Stimulated activated CD8-positive, alpha-beta memory T cell treated with anti-CD3 and anti-CD28 coated beads, Interleukin-7, amount 100 ng/mL, for 1 hour (primary cell): ENCODE measurements at places on chromosomes 2 and 18.

DNA sequence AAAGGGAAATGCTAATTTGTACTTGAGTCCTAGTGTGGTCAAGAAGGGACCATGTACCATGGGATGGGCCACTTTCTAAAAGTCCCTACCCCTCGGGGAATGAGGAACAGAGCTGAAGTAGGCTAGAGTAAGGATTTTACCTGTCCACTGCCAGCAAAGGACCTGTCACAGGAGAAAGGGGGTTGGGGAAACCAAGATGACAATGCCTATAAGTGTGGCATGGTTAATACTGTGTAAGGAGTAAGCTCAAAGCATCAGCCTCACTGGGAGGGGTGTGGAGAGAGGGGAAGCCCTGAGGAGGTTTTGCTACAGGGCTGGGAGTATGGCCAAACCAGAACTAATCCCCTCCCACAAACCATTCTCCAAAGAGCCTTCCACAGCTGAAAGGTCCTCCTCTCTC is 15.8 kb downstream of the GKN2 start:
- DNase-seq = no peak

DNA sequence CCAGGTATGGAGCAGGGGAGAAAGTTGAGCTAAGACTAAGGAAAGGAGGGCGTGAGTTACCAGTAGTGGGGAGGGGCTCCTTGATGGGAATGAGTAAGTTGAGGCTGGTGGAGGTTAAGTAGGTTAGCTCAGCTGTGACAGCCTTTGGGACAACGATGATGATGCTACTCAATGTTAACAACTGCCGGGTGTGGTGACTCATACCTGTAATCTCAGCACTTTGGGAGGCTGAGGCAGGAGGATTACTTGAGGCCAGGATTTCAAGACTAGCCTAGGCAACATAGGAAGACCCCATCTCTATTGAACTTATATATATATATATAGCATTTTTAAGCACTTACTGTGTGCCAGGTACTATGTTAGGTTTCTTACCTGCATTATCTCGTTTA is 48.4 kb downstream of the HK2 start:
- no peak for DNase-seq

GRCh38 chr18:41940506-41941215 is 14.4 kb upstream of the PIK3C3 start:
- DNase-seq = no peak

DNA sequence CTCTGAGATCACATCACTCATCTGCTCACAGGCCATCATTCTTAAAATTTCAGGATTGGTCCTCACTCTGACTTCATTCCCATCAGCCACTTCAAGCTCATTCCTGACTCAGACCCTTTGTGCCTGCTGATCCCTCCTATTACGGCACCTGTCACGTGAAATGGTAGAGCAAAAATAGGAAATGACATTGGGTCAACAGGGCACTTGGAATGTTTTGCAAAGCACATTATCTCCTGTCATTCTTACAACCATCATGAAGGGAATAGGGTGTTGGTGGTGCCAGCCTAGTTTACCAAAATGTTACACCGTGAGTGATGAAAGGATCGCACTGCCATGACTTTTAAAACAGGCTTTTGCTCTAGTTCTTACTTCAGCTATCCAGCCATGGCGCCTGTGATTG is 61.1 kb downstream of the EIF5B start:
- no peak for DNase-seq

DNA sequence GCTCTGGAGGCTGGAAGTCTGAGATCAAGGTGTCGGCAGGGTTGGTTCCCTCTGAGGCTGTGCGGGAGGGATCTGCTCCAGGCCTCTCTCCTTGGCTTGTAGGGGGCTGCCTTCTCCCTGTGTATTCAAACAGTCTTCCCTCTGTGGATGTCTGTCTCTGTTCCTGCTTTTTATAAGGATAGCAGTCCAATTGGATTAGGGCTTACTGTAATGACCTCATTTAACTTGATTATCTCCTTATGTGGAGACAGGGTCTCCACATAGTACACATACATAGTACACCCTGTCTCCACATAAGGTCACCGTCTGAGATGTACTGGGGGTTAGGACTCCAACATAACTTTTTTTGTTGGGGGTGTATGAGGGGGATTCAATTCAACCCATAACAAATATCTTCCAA is 30.5 kb downstream of the TCF7L1 start:
- no peak for DNase-seq

DNA sequence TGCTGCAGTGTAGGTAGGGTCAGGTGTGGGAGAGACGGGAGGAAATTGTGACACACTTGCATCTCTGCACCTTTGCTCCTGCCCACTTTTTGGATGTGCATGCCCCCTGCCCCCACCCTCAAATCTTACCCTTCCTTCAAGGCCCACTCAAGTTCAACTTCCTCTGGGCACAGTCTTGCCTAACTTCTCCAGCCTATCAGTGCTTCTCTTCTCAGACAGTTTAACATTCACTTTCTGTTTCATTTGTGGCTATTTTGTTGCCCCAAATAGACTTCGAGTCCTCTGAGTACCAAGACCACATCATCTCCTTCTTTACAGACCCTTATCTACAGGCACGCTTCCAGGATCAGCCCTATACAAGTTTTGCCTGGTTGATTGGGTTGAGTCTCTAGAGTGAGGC is 2.7 kb downstream of the ST8SIA5 start:
- no peak for DNase-seq

DNA sequence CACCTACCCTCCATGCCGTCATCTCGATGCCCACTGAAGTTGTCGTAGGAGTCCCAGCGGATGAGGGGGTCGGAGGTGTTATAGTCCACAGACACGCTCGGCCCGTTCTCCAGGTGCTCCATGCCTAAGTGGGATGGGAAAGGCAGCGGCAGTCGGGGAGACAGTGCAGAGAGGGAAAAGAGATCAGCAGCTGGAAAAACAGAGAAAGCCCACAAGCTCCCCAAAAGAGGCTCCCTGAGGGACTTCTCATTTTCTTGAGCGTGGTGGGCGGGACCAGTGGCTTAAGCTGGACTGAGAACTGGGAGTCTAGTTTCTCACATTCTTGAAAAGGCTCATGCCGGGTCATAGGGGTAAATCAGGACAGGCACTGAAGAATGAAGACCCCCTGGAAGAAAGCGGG is 121.9 kb downstream of the TNS1 start:
- DNase-seq = no peak

- no peak for DNase-seq
Measured at GRCh38 chr2:50584185-50584584, 447.7 kb downstream of the NRXN1 start.

GRCh38 chr2:151508519-151508918 is 98.8 kb downstream of the RIF1 start:
- no peak for DNase-seq

GRCh38 chr18:21074336-21075323 is 37.0 kb downstream of the ROCK1 start:
- DNase-seq = no peak

DNA sequence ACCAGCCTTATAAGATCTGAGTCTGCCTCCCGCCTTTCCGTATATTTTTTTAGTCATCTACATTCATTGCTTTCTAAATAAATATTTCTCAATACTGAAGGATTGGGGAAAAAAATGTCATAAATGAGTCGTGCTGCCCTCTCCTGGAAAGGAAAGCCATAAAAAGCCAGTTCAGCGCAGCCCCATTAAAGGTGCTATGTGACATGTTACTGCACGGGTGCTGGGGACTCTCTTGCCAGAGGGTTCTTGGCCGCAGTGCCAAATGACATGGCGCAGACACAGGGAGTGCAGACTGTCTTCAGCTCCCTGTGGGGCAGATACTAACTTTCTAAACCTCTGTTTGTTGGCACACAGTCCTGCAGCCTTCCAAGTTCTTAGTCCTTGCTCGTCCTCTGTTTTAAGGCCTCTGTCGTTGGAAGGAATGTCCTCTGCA is 53.7 kb upstream of the MAP3K20 start:
- no peak for DNase-seq

DNA sequence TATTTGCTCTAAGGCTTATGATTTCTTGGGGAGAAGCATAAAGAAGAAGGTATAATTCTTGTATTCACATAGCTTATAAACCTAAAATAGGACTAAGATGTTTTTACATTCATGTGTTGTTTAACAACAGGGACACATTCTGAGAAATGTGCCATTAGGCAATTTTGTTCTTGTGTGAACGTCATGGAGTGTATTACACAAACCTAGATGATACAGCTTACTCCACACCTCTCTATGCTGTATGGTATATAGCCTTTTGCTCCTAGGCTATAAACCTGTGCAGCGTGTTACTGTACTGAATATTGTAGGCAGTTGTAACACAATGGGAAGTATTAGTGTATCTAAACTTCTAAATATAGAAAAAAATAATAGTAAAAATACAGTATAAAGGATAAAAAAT is 92.1 kb downstream of the PHLPP1 start:
- no peak for DNase-seq

- DNase-seq = no peak
Measured at GRCh38 chr2:187617905-187618304, 63.7 kb upstream of the TFPI start.

DNA sequence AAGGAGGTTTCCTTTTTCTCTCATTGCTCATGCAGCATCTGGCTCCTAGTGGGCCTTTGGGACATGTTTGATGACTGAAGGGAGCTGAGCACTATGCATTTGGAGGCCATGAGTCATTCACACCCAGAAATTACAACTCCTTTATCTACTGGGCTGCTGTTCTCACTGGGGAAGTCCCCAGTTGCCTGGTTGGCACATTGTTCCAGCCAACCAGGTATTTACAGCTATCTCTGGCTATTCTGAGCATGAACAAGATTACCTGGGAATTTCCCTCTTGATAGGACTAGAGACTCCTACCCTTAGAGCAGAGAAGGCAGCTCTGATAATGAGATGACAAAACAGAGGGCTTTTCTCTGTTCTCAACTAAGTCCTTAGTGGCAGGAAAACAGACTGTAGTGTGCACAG is 206.5 kb downstream of the SETBP1 start:
- DNase-seq = no peak

DNA sequence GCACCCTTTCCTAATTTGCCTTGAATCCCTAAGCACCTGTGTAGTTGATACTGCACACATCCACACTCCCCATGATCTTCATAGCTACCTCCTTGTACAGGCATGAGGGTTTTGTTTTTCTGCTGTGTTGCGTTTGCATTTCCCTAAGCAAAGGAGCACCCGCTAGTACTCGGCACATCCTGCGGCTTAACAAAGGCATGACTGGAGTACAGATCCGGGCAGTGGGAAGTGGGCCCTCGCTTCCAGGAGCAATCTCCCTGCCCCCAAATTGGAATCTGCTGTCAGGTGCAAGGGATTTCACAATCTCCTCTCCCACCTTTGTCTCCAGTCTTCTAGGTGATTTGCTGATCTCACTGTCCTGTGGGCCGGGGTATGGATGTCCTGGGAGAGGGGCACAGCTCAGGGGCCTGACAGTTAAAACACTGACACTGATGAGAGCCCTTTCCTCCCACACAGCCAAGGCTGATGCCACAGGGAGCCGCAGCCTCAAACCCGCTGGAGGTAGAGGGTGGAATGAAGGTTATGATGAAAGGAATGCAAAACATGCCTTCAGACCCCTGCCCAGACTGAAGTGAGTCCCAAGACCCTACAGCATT is 98.7 kb upstream of the THOC1 start:
- no peak for DNase-seq

DNA sequence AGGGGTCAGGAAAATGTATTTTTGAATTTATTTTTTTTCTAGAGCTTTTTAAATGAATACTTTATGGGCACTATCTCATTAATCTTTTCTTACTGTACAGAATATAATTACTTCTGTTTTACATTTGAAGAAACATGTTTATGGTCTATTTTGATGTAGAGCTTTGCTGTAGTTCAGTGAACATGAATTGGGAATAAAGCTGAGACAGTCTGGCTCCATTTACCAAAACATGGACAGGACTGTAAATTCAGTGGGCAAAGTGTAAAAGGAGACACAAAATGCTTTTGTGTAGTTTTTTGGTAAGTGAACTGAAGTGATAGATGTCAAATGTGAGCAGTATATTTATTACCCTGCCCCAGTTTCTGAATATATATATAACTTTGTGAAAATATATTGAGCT is 1298.8 kb upstream of the NXPH2 start:
- DNase-seq = no peak

DNA sequence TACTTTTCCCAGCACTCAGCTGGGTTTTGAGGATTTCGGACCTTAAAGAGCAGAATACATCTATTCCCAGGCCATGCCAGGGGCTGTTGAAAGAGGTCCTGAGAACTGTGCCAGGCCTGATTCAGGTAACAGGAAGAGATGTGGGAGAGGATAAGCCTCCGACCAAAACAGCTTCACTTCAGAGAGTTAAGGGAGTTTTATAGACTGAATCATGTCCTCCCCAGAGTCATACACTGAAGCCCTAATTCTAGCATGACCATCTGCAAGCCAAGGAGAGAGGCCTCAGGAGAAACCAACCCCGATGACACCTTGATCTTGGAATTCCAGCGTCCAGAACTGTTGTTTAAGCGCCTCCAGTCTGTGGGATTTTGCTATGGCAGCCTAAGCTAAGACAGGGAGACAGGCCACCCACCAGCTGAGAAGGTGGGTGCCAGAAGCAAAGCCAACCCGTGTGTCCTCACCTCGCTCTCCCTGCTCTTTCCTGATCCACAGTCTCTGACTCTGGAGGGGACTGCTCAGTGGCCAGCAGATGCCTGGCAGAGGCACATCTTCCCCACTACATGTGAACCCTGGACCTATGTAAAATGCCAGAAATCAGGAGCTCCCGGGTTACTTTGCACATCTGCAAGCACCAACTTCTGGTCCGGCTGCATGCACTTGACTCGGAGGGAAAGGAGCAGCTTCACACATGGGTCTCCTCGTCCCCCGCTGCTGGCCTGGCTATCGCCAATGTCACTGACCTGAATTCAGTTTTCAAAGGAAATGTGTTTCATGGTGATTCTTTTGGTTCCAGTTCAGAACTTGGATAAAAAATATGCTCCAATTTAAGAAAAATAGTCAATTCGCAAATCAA is 116.8 kb upstream of the EPC2 start:
- DNase-seq = no peak

DNA sequence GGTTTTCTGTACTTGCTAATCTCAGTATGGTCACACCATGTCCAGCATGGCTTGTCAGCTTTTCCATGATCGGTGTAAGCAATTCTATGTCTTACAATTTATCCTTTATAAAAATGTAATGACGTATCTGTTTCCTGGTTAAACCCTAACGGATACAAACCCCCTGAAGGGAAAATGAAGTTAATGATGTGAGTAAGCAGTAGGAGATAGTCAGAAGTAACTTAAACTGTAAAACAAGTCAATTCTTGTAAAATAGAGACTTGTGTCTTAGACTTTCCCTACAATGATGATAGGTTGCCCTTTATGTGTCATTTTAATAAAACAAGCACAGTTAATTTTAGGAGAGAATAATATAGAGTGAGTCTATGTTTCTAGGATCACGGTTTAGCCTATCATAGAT is 1365.9 kb upstream of the SLC39A10 start:
- DNase-seq = no peak

DNA sequence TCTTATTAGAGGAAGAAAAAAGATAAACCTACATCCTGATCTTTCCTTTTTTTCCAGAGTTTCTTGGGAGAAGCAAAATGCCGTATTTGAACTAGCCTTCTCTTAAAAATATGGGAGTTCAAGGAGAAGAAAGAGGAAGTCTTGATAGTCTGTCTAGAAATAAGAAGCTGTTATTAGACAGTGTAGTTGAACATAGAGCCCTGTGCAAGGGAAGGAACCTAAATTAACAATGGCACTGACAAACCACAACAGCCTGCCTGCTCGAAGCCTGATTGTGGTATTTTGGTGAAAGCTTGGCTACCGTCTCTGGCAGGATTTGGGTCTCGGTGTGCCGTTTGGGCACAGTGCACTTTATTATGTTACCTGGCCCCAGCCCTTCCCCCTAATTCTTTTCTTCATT is 17.1 kb downstream of the SMARCAL1 start:
- no peak for DNase-seq

- DNase-seq = no peak
Measured at GRCh38 chr18:9757827-9758621, 49.9 kb downstream of the RAB31 start.
